Glutamatergic neuron (in vitro differentiated cells): ENCODE measurements at places on chromosomes 5 and 9. TPM values are rescaled to one million over a fixed set of nuclear protein-coding genes. Genes with fewer than 3 reads are reported as not detected.

The PIP5KL1 gene
- total RNA-seq, result 11.9 TPM

The PTGS1 gene
- total RNA-seq, result 0.39 TPM

GRCh38 chr9:111414406-111414805 is 69.8 kb downstream of the ECPAS start:
- DNase-seq, result no peak

The SURF4 gene
- 111 TPM for total RNA-seq

The NDUFA8 gene
- 46.1 TPM for total RNA-seq

- no peak for DNase-seq
These were observed 1.3 kb downstream of the NPDC1 start for GRCh38 chr9:137044502-137045177.

The NRG2 gene
- total RNA-seq, result 0.81 TPM

GRCh38 chr9:91678807-91679580 is 255.4 kb upstream of the NFIL3 start:
- DNase-seq, result no peak

The IPO11 gene
- 23.5 TPM for total RNA-seq

DNA sequence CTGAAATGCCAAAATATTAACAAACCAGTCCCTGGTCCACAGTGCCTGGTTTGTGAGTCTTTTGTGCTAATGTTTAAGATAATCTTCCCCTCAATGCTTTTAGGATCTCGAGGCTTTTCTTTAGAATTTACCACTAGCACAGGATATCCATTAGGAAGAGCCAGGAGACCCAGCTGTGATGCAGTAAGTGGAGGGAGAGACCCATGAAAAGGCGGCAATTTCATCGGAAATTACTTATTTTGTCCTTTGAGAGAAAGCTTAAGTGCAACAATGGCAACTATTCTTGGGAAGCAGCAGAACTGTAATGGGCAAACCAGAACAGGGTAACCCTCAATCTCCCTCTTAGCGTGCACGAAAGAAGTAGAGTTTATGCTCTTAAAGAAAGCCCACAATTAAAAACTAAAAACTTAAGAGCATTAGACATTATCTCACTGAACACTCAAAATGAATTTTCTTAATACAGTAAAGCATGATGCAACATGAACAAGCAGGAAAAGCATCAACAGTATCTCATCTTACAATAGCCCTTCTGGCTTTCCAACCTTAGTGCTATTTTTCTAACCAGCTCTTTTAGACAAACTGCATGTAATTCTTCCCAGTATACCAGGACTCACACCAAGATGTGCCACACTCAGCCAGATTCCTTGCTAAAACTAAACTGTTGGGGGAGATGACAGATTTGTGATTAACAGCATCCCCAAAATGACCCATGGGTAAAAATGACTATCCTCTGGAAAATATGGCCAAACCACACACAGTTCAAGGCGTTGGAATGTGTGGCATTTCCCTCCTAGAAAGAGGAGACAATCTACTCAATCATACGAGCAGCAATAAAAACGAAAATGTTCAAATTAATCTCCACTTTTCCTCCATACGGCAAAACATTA is 36.4 kb downstream of the PWWP2A start:
- DNase-seq, result no peak

The PTGR1 gene
- 23.4 TPM for total RNA-seq

- DNase-seq, result no peak
These were observed 54.1 kb downstream of the GDA start for GRCh38 chr9:72203205-72203803.
